ENCODE measurements at places on chromosomes 12 and 14.
A peak's percentile ranks its signal among the peaks of the same experiment; 100 is the strongest.

- no peak for DNase-seq
Measured at GRCh38 chr12:61272441-61272840, 987.8 kb upstream of the USP15 start.

GRCh38 chr12:50129290-50129689 lies 17.3 kb downstream of the COX14 start:
- DNase-seq: no peak

DNA sequence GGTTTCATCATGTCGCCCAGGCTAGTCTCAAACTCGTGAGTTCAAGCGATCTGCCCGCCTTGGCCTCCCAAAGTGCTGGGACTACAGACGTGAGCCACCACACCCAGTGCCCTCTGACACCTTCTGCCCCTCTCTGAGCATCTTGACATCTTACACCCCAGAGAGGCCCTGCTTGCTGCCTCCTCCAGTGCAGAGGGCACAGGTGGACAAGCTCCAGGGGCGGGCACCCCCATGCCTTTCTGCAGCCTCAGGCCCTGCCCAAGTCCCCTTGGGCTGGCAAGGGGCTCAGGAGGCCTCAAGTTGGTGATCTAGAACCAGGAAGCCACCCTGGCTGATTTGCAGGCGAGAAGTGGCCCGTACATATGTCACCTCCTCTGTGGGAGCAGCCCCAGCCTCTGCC lies 11.2 kb upstream of the SH2B3 start:
- no peak for DNase-seq

- DNase-seq: no peak
Measured at GRCh38 chr14:22380571-22381407, 208.2 kb downstream of the DAD1 start.

GRCh38 chr14:80587096-80587724 lies 354.3 kb downstream of the CEP128 start:
- DNase-seq: no peak

DNA sequence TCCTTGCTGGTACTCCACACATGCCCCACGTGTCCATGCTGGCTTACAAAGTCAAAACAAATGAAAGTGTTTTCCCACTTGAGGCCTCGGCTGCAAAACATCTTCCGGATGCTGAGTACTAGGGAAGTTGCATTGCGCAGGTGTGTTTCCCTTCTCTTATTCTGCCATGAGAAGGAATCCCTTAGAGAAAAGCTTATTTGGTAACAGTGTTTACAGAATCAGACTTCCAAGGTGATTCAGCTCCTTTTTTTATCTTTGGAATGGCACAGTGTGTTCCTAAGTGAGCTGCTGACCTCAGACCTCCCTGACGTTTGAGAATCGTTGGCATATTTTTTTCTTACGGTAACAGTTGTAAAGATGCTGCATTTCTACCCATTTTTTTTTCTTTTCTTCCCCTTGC lies 211.3 kb downstream of the ESR2 start:
- DNase-seq: no peak

DNA sequence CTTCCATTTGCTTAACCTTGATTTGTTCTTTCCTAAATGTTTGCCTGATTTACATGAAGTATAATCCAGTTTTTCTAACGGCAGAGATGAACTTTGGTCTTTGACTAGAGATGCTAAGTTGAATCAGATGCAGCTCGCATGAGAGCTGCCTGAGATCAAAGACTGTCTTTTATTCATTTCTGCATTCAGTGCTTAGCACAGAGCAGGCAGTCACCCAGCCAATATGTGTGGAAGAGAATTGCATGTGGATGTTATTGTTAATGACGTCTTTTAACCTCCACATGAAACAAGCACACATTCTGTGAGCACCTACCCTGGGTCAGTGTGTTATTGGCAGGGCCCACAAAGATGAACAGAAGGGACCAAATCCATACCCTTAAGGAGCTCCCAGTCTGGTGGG lies 99.2 kb downstream of the SLC5A8 start:
- DNase-seq: no peak

GRCh38 chr14:94560751-94561655 lies at the start of gene SERPINA4:
Gene SERPINA4, plus strand, starts transcription at chr14:94561442. Its CDS starts 2,041 bp downstream, at chr14:94563483.
- DNase-seq: no peak

GRCh38 chr14:91888641-91889476 lies 21.5 kb upstream of the TC2N start:
- no peak for DNase-seq

DNA sequence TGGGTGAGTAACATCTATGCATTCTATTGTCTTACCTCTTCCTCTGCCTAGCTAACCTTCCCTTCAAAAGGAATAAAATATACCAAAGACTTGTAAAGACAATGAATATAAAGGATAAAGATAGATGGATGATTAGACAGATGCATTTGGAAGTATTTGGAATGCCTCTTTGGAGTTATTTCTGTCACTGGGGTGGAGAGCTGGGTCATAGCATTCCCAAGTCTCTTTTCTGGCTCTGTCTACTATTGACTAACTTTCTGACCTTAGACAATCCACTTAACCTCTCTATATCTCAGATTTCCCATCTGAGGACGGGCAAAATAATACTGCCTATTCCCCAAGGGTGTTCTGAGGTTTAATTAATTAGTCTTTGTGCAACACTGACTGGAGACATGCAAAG lies 517.4 kb downstream of the DIO2 start:
- DNase-seq: no peak

DNA sequence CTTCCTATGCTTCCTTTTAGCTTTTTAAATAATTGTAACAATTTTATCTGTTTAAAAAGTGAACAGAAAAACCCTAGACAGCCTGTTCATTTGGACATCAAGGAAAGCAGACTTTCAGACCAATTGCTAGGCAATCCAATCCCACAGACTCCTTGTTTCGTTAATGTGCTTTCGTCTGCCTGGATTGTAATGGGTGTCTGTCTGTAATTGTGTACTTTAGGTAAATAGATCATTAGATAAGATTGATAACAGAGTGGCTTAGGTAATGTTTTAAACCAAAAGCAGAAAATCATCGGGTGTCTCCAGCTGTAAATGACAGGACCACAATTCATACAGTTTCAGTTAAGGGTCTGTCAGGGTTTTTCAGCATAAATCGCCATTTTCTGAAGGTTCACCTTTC lies 19.6 kb downstream of the CCDC60 start:
- DNase-seq: no peak

DNA sequence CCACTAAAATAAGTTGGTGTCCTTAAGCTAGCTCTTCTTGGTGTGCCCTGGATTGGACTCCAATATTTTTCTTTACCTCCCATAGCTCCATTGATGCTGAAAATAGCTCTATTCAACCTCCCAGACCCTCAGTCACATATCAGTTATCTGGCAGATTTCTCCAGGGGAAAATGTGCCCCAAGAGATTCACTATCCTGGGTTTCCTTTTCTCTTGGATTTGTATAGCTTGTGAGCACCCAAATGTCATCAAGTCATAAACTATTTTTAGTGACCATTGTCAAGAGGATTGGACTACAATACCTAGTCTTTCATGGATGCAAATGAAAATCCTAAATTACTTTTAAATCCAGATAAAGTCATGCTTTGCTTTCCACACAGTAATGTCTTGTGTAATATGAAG lies 339.6 kb upstream of the FOXG1 start:
- no peak for DNase-seq

GRCh38 chr14:71524320-71524982 lies 407.8 kb upstream of the RGS6 start:
- no peak for DNase-seq

DNA sequence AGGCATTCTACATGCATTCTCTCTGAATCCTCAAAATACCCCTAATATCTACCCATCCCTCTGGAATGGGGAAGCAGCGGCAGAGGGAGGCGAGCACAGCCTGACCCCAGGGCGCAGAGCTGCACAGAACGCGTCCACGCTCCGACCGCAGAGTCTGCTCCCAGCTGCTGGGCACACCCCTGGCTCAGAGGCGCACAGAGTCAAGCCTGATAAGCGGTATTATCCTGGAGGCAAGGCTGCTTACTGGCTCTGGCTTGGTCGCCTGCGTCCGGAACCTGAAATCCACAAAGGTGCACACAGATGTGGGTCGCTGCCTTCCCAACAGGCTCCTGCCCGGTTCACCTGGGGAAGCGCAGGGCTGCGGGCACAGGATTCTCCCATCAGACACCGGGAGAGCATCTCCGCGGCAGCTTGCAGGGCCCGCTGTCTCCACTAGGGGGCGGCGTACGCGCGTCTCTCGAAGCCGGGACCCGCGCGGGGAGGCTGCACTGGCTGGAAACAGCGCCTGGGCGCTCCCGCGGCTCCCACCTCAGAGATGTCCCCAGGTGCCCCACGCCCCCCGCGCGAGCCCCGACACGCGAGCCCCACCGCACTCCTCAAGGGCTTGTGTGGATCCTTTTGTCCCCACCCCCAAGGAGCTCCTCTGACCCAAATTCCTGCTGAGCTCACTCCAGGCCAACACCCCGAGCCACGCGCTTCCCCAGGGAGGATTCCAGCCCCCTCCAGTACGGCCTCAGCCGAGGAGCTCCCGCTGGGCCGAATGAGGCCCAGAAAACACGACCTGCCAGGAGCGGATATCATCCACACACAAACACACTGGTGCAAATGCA lies 120.1 kb upstream of the FZD10 start:
- no peak for DNase-seq

DNA sequence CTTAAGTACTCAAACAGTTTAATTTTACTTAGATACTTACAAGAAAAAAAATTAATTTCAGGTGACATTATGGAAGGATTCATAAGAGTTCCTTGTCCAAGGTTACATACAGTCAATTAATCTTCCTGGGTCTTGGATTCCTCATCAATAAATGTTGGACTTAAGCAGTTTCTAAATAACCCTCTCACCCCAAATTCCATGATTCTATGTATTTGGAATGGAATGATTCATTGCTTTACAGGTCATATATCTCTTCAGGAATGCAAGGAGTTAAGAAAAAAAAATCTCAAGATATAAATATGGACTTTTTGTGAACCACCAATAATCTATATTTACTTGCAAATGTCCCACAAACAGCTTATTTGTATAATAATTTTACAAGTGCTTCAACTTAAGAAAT lies 84.2 kb upstream of the BMP4 start:
- no peak for DNase-seq

DNA sequence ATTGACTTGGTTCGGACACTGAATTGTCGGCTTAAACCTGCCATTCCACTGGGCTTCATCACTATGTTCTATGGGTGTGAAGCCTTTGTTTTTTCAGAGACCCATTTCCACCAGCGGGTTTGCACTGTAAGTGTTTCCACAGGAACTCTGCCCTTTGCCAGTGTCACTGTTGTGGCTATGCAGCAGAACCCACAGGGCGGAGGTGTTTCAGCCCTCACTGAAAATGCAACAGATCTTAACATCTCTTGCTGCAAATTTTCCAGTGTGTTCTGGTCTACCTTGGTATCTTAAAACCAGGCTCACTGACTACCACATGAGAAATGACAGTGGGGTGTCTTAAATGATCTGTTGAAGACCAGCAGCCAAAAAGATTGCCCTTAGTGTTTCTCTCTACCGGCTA lies 21.1 kb downstream of the PRKCH start:
- DNase-seq: no peak

DNA sequence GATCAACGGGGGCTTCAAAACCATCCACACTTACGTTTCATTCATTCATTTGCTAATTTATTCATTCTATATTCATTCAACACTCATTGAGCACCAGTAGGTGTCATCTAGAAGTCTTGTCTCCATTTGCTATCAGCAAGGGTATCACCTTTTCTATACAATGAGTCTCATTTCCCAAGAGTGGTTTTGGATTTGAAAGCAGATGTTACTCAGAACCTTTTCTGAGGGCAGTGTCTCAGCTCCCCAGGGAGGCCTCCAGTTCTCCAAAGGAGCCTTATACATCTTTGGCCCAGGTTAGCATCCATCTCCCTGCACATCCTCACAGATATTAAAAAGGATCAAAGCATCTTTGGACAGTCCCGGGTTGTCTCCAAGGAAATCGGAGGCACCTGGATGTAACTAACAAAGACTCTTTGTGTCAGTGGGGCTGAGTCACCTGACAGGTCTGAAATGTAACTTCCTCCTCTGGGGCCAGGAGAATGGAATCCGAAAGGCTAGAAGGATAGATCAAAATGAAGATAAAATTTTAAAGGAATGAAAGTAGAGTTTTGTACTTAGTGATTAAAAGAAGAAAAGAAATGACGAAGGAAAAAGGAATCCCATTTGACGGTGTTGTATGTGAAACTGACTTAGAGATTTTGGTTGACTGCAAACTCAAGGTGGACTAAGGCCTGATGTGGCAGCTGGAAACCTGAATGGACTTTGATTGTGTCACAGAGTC lies 103.0 kb downstream of the VCPKMT start:
- no peak for DNase-seq

DNA sequence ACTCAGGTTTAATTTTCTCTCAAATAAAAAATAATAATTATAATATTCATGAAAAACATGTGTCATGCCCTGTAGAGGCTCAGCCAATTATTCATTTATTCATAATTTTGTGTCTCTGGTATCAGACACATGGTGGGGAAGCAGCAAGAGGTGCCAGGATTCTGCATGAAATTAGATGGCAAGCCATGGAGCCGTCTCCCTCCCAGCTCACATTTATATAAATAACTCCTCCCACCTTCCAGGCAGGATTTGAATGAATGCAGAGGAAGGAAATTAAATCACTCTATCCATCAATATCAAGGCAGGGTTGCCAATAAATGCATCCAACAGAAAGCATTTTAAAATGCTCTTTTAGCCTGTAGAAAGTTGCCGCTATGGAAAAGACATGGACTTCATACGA lies 98.1 kb downstream of the PTPRR start:
- DNase-seq: no peak

GRCh38 chr14:103802356-103802755 lies 45.0 kb downstream of the PPP1R13B start:
- DNase-seq: no peak

- no peak for DNase-seq
Measured at GRCh38 chr12:1126091-1126490, 135.1 kb downstream of the ERC1 start.

DNA sequence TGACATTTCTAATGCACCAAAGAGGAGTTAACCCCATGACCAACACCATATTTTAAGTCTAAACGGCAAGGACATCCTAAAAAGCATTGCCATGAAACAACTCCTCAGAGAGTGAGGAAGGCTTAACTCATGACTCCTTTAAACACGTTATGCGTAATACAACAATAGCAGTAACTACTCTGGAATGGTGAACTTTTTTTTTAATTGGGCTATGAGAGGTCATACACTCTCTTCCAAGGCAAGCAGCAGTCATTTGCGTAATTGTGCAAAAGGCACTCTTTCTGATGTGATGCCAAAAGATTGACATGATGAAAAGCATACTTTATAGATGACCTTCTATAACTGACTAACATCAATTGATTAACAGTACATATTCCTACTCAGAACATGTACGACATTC lies 39.4 kb downstream of the RHOJ start:
- no peak for DNase-seq

GRCh38 chr12:51482929-51483697 lies 58.5 kb downstream of the SLC4A8 start:
- no peak for DNase-seq

GRCh38 chr12:124746649-124747425 lies 116.8 kb downstream of the SCARB1 start:
- no peak for DNase-seq

- no peak for DNase-seq
Measured at GRCh38 chr12:76590131-76590530, 30.6 kb upstream of the OSBPL8 start.

GRCh38 chr12:93091886-93092648 lies 163.0 kb upstream of the EEA1 start:
- DNase-seq: no peak

- DNase-seq: no peak
Measured at GRCh38 chr12:99454539-99455172, 192.9 kb upstream of the GARIN6 start.

- DNase-seq: peak; percentile 36
Measured at GRCh38 chr12:121033625-121034349, 5.3 kb downstream of the OASL start.
